CD4-positive, alpha-beta T cell treated with Interleukin-12 subunit alpha and Interleukin-12 subunit beta, for 1 hour (primary cell): ENCODE measurements at places on chromosomes 6 and 20.
A peak's percentile ranks its signal among the peaks of the same experiment; 100 is the strongest.

- DNase-seq: no peak
Observed at GRCh38 chr6:43052842-43053544, 658 bp downstream of the CUL7 start.

- no peak for DNase-seq
Observed at GRCh38 chr20:63536241-63536977, 767 bp downstream of the PTK6 start.

DNA sequence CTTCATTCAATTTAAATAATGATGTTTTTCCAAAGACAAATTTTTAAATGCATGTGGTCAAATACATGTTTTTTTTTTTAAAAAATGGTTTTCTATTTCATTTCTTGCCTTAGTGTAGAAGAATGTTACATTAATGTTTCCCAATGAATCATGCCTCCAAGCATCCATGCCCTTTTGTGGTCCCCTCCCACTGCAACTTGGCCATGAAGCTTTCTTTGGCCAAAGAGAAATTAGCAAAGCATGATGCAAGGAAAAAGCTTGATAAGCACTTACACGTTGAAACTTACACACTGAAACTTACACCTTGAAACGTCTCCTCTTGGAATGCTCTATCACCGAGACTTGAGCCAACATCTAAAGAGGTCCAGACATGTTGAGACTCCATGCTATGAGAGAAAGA, 93.0 kb upstream of the ELOVL5 start:
- DNase-seq: no peak

- no peak for DNase-seq
Observed at GRCh38 chr6:167452338-167453081, 127.6 kb downstream of the TTLL2 start.

DNA sequence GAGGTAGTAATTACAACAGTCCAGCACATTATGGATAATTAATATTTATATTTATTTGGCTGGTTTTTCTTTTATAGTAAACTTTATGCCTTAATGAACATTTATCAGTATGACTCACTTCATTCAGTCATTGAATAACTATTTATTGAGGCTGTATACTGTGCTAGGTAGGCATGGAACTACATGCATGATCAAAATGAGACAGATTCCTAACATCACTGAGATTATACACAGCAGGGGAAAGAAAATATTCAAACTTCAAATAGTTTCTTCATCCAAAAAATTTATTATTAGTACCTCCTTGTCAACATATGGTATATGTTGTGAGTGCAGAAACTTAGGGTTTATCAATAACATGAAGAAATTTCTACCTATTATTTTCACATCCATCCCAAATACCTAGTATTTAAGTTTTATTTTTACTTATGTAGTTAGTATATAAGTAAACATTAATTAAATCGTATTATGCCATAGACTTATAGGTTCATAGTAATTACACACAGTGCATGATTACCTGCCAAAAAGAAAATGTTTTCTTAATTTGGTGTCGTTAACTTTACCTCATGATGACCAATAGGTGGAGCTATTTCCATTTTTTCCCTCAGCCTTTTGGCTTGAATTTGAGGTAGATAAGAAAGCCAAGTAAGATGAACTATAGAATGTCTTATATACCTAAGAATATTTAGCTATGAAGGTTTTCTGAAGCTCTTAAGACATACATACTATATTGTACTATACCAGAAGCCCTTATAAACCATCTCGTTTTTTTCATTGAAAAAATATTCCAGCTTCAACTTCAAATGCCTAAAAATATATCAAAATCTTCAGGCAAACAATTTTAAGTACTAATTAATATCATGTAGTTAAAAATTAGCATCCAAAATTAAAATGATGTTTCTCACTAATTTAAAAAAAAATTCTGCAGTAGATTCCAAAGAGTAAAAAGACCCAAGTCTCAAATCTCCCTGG, 12.5 kb upstream of the TMEM30A start:
- DNase-seq: peak; percentile 69

- no peak for DNase-seq
Observed at GRCh38 chr20:5735845-5736510, 14.2 kb upstream of the SHLD1 start.

DNA sequence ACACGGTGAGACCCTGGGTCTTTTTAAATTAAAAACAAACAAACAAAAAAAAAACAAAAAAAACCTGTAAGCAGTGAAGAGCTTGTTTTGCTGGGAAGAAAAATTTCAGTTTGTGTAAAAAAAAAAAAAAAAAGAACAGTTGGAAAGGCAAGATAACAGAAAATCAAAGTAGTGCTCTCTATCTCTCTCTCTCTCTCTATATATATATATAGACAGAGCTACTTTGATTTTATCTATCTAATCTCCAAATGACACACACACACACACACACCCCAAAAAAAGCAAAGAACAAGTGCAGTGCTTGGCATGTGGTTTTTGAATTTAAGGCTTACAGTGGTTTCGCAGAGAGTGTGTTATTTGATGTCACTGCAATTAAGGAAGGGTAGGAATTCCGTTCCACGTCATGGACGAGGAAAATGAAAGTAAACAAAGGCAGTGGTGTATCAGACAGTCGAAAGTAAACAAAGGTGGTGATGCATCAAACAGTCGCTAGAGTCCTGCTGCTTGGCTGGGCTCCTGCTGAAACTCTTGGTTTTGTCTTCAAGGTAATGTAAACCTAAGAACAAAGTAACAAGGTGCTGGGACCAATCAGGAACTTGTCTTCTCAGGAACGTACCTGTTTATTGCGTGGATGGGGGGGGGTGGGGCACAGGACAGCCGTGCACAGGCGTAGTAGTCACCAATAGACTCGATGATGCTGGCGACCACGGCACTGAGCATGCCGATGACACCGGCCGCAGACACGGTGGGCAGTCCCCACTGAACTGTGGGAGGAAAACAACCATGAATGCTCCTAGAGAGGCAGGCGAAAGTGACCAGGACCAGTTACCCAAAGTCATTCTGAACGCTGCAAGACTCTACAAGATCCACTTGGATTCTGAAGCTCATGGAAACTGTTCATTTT, 131.8 kb downstream of the SLC23A2 start:
- peak; percentile 38 for DNase-seq

GRCh38 chr6:25002326-25003091, 66.7 kb upstream of the RIPOR2 start:
- DNase-seq: no peak
